Activated T-helper 17 cell treated with anti-CD3 and anti-CD28 coated beads, Interleukin-2, amount 50 U/mL, for 72 hours (primary cell): ENCODE measurements at places on chromosomes 6 and 20. TPM values are rescaled to one million over a fixed set of nuclear protein-coding genes. Genes with fewer than 3 reads are reported as not detected.

Gene TRAM2
- total RNA-seq = 1.7 TPM

Gene DEFB124
- total RNA-seq = not detected

Gene KHDRBS2
- not detected for total RNA-seq

Gene ESR1
- total RNA-seq = not detected

Gene MLN
- total RNA-seq = not detected

Gene HLA-DOA
- total RNA-seq = 7.8 TPM

Gene BPIFA1
- not detected for total RNA-seq

Gene ABHD16B
- total RNA-seq = 0.19 TPM

Gene GTSF1L
- total RNA-seq = not detected

Gene ERVFRD-1
- 0.11 TPM for total RNA-seq

Gene RAD21L1
- total RNA-seq = not detected

Gene C6orf132
- 0.22 TPM for total RNA-seq

Gene PRICKLE4
- not detected for total RNA-seq

Gene RPS10
- total RNA-seq = 2,080 TPM

Gene RAB44
- total RNA-seq = 0.32 TPM

Gene FAM83D
- 15.9 TPM for total RNA-seq

Gene SRMS
- not detected for total RNA-seq

Gene ZSCAN16
- total RNA-seq = 2.0 TPM

Gene SYCP2L
- 0.50 TPM for total RNA-seq

Gene SIM1
- total RNA-seq = not detected

Gene SLC22A23
- total RNA-seq = 0.13 TPM

Gene METTL24
- total RNA-seq = not detected

Gene SOX18
- total RNA-seq = 0.22 TPM

Gene FAM162B
- total RNA-seq = not detected

Gene DZANK1
- total RNA-seq = 3.2 TPM

Gene CST4
- total RNA-seq = not detected

Gene ISM1
- total RNA-seq = 0.09 TPM

Gene NRM
- total RNA-seq = 26.0 TPM

Gene C2
- 0.58 TPM for total RNA-seq

Gene ZC3H12D
- 254 TPM for total RNA-seq

Gene BTN1A1
- total RNA-seq = 0.21 TPM

Gene JAG1
- 0.98 TPM for total RNA-seq

Gene IL17F
- 3,317 TPM for total RNA-seq

Gene SIRPB2
- not detected for total RNA-seq

Gene C6orf58
- not detected for total RNA-seq

Gene RAET1L
- total RNA-seq = not detected

Gene ALDH8A1
- 4.4 TPM for total RNA-seq

Gene ARMC12
- total RNA-seq = 1.8 TPM

Gene SLC52A3
- total RNA-seq = not detected

Gene TP53TG5
- 0.50 TPM for total RNA-seq

Gene PRRT1
- 0.29 TPM for total RNA-seq

Gene HFE
- 1.7 TPM for total RNA-seq

Gene DLL1
- total RNA-seq = 0.11 TPM

Gene ELMO2
- 54.6 TPM for total RNA-seq

Gene ASF1A
- 27.3 TPM for total RNA-seq

Gene MUC21
- not detected for total RNA-seq

Gene KCNK5
- total RNA-seq = 8.9 TPM
